Fibroblast of the aortic adventitia (primary cell): ENCODE measurements at places on chromosomes 11 and 22. TPM values are rescaled to one million over a fixed set of nuclear protein-coding genes. Genes with fewer than 3 reads are reported as not detected.

PICALM gene
- total RNA-seq: 280 and 318 TPM in 2 replicates

GDPD4 gene
- not detected in 2 replicates for total RNA-seq

MS4A10 gene
- total RNA-seq: not detected in 2 replicates

VSIG10L2 gene
- total RNA-seq: not detected in 2 replicates

DGAT2 gene
- total RNA-seq: 0.16 and 13.4 TPM in 2 replicates
